ENCODE measurements at places on chromosomes 4 and X. TPM values are rescaled to one million over a fixed set of nuclear protein-coding genes. Genes with fewer than 3 reads are reported as not detected.

DNA sequence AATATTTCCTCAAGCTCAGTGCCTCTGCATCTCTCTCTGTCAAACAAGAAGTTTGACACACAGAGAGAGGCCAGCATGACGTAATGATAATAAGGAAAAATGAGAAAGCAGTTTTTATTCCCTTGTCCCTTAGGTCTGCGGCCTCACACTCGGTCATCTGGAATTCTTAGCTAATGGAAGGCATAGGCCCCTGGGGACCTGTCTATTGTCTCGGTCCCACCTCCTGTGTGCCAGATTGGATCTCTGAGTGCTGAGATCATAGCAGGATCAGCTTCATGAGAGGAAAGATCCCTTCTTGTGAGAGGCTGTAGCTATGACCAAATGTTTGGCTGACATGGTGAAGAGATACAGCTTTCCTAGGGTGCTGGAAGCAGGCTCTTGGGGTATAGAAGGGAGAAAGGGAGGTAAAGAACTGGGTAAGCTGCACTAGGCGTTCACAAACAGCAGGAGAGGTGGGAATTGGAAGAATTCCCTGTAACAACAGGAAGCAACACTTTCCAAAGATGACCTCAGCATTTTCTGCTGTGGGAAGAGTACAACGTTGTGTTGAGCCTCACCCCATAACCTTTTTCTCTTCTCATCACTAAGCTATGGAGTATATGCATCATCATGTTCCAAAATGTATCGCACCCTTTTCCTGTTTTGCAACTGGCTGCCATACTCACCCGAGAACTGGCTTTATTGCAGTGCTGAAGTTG is 20.2 kb downstream of the TMEM31 start:
- DNase-seq, result no peak
- H3K27ac ChIP-seq, result no peak overlapping the region
- H3K36me3 ChIP-seq, result no peaks in the 10 kb centered on the region
- no peak overlapping the region for H3K4me3 ChIP-seq
- no peaks in the 10 kb centered on the region for H3K27me3 ChIP-seq

DNA sequence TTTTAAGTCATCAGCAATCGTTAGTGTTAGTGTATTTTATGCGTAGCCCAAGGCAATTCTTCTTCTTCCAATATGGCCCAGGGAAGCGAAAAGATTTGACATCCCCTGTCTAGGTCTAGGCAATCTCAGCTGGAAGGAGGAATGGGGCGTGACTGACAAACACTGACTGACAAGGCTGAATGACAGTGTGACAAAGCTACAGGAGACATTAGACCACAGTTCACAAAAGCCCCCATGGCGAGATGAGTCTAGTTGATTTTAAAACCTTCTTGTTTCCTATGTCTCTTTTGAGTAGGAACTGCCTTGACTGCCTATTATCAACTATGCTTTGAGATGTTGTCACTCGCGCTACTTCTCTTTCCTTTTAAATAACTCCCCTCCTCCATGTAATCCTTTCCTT is 42.3 kb downstream of the QRFPR start:
- no peak overlapping the region for H3K4me3 ChIP-seq
- H3K4me1 ChIP-seq, result no peaks in the 10 kb centered on the region
- no peaks in the 10 kb centered on the region for H3K36me3 ChIP-seq
- no peak for DNase-seq
- no peak overlapping the region for H3K27ac ChIP-seq

Gene RS1
- not detected for polyA plus RNA-seq

GRCh38 chr4:114998316-114998715 is 115.1 kb downstream of the NDST4 start:
- H3K27me3 ChIP-seq, result no peaks in the 10 kb centered on the region
- H3K36me3 ChIP-seq, result no peaks in the 10 kb centered on the region
- no peak for DNase-seq
- no peaks in the 10 kb centered on the region for H3K4me1 ChIP-seq
- H3K27ac ChIP-seq, result no peak overlapping the region
- no peak overlapping the region for H3K4me3 ChIP-seq

DNA sequence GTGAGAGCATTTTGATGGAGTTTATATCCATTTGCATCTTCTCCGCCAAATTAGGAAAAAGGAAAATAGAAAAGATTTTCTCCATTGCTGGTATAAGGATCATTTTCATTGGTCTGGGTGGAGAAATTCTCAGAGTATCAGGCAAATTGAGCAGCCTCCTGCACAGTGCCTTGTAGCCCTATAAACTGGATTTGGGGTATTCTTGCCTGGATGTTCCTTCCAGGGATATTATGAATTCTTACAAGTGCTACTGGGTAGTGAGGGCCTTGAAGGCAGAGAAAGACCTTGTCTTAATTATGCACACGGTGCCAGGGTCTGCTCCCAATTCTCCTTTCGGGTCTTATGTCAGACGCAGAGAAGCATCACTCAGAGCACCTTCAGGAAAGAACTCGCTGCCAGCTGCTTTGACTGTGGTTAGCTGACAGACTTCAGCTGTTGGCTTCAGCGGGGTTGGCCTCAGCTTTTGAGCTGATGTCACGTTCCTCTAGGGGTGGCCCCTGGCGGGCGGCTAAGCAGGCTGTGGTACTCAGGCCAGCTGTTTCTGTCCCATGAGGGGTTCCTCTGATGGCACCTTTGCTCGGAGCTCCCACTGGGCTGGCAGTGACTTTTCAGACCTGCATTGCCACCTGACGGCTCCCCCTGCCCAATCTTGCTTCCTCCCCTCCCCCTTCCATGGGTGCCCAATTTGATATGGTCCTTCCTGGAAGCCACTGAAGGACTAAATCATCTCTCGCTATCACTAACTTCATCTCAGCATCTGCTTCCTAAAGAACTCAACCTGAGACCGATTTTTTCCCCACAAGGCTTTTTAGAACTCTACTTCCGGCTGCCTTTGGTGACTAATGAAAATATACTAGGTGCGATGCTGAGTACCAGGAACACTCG is 519.5 kb downstream of the BCOR start:
- no peak for DNase-seq
- no peaks in the 10 kb centered on the region for H3K36me3 ChIP-seq
- H3K4me1 ChIP-seq, result no peaks in the 10 kb centered on the region
- no peaks in the 10 kb centered on the region for H3K27me3 ChIP-seq
- no peak overlapping the region for H3K4me3 ChIP-seq

- no peaks in the 10 kb centered on the region for H3K4me1 ChIP-seq
- H3K4me3 ChIP-seq, result no peak overlapping the region
- H3K27ac ChIP-seq, result no peak overlapping the region
- no peaks in the 10 kb centered on the region for H3K27me3 ChIP-seq
- DNase-seq, result no peak
- no peaks in the 10 kb centered on the region for H3K36me3 ChIP-seq
These were observed 46.8 kb downstream of the WDR44 start for GRCh38 chrX:118392716-118393115.

GRCh38 chr4:140096483-140096861 is 57.5 kb downstream of the MAML3 start:
- H3K4me1 ChIP-seq, result peaks cover 40% of the 10 kb centered on the region
- DNase-seq, result no peak
- no peak overlapping the region for H3K27ac ChIP-seq
- H3K27me3 ChIP-seq, result no peaks in the 10 kb centered on the region
- H3K36me3 ChIP-seq, result no peaks in the 10 kb centered on the region
- H3K4me3 ChIP-seq, result no peak overlapping the region

DNA sequence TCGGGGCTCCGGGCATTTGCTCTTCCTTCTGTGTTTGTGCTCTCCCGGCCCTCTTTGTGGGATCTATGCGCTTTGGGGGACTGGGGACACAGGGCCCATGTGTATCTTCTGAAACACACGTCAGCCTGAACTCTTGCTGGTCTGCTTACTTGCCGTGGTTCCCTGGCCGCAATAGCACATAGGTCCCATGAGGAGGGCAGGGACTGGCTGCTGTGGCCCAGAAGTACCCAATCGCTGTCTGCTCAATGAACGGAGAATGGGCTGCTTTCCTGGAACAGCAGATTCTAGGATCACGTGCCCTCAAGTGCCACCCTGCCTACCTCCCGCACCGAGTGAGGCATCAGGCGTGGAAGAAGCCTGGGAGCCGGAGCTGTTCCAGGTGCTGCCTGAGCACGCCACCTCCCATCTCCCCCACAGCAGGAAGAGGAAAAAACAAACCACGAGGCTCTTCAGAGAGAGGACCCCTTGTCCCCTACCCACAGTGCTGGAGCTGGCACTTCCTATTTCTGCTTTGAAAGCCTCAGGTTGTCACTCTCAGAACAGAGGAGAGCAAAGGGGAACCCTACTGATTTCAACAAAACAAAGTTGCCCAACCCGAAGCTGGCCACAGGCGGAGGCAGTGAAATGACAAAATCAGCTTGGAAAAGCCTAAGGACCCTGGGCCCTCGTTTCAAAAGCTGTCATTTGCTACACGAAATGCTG is 3.8 kb downstream of the G6PD start:
- no peak overlapping the region for H3K4me3 ChIP-seq
- H3K27ac ChIP-seq, result no peak overlapping the region

DNA sequence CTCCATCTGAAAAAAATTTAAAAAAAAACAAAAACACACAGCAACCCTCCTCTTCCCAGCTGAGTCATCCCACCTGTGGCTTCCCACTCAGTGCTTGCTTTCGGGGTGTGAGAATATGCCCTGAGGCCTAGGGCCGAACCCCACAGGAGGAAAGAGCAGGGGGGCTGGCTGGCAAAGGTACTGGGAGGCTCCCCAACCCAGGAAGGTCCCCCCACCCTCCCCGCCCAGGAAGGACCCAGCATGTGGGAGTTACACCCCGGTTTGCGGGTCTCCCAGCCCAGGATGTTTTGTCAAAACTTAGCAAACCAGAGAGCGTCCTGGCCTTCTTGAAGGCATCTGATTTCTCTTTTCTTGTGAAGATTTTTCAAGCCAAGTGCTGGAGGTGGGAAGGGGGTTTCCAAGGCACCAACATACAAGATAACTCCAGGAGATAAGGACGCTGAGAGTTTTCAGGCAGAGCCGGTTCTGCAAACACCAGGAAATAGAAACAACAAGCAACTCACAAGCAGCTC is 25.7 kb upstream of the CSF2RA start:
- H3K27ac ChIP-seq, result peak overlapping the region; percentile 85
- H3K27me3 ChIP-seq, result no peaks in the 10 kb centered on the region
- H3K4me3 ChIP-seq, result no peak overlapping the region
- no peaks in the 10 kb centered on the region for H3K36me3 ChIP-seq
- peak; percentile 54 for DNase-seq

DNA sequence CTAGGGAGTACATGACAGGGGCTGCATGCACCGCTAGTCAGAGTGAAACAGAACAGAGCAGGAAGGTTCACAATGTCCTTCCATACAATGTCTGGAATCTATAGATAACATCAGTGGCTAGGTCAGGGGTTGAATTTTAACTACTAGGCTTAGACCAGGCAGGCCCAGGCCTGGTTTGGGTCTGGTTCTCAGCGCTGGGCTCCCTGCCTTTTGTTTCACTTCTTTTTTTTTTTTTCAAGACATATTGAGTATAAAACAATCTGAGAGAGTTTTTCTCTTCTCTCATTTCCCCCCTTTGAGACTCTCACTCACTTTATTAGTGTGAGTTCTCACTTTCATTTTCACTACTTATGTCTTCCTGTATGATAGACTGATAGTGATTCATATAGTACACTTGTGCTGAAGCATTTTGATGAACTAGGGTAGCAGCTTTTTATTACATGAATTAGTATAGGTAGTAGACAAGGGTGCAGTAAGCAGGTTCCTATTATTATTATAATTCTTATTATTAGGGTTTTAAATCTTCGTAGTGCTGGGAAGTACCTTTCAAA is 120.0 kb upstream of the ZDHHC15 start:
- H3K4me1 ChIP-seq, result no peaks in the 10 kb centered on the region
- H3K27ac ChIP-seq, result no peak overlapping the region
- no peak for DNase-seq
- H3K36me3 ChIP-seq, result no peaks in the 10 kb centered on the region

DNA sequence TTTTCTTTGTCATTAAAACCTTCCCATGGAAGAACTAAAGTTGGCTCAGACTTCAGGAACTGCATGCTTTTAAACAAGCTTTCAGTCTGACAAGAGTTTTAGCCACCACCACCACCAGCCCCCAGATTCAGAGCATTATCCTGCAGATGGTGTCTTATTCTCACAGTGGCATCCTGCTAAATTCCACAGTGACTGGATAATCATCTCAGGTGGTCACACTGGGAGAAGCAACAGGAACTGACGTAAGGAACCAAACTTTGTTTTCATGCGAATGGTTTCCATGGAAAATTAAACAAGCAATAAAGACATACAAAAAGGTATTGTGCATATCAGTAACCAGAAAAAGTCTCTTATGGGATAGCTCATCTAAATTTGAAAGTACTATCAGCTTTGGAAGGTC is 370.7 kb downstream of the FBXW7 start:
- no peak overlapping the region for H3K4me3 ChIP-seq
- peak; percentile 69 for DNase-seq
- H3K36me3 ChIP-seq, result no peaks in the 10 kb centered on the region
- 0 out of 2 replicates have a peak overlapping the region, but pooled peaks have one; percentile 28 for H3K27ac ChIP-seq
- H3K4me1 ChIP-seq, result peaks cover 32% of the 10 kb centered on the region

Gene FREM3
- 0.28 TPM for polyA plus RNA-seq

Gene CLCN4
- 1.2 TPM for polyA plus RNA-seq

GRCh38 chrX:123425904-123426303 is 241.8 kb downstream of the GRIA3 start:
- H3K27ac ChIP-seq, result no peak overlapping the region
- no peaks in the 10 kb centered on the region for H3K36me3 ChIP-seq
- DNase-seq, result no peak
- H3K4me3 ChIP-seq, result no peak overlapping the region
- no peaks in the 10 kb centered on the region for H3K27me3 ChIP-seq

Gene NEUROG2
- polyA plus RNA-seq, result not detected

- no peaks in the 10 kb centered on the region for H3K27me3 ChIP-seq
- no peak overlapping the region for H3K27ac ChIP-seq
- peak; percentile 88 for DNase-seq
These were observed 18.0 kb downstream of the RPS3A start for GRCh38 chr4:151117371-151117962.

DNA sequence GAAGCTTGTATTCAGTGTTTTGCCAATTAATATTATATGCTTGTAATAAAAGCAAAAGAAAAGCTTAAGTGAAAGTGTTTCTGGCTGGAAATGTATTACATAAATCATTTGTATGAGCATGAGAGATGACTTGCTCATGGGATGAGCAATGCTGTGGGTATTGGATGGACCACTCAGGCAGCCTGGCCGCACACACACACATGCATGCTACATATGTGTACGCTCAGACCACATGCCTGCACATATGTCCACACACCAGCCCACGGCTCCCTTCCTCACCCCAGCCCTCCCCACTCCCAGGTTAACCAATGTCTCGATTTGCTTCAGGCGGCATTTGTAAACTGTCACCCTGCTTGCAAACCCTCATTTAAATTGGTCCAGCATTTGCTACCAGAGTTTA is 55.9 kb downstream of the CPLX1 start:
- peaks cover 13% of the 10 kb centered on the region for H3K4me1 ChIP-seq
- no peak overlapping the region for H3K4me3 ChIP-seq
- no peak for DNase-seq
- H3K36me3 ChIP-seq, result 0 out of 2 replicates have a peak, but pooled peaks cover 4% of the 10 kb centered on the region
- H3K27ac ChIP-seq, result 0 out of 2 replicates have a peak overlapping the region, but pooled peaks have one; percentile 19

DNA sequence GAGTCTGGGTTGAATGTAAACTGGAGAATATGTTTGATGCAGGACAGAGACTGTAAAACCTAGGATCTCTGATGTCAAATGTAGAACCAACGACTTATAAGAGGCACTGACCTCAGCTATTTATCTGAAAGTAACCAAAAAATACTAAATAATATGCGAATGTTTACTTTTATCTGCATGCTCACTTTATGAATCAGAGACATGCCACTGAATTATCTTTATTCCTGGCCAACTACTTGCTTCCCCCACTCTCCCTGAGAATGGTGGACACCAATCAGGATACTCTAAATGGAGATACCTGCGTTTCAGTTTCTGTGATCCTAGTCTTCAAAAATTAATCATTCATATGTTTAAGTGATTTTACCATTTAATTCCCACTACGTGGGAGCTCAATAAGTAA is 1038.4 kb upstream of the PABPC4L start:
- peaks cover 4% of the 10 kb centered on the region for H3K4me1 ChIP-seq
- no peak overlapping the region for H3K4me3 ChIP-seq
- no peak for DNase-seq
- no peaks in the 10 kb centered on the region for H3K27me3 ChIP-seq
- no peak overlapping the region for H3K27ac ChIP-seq
- H3K36me3 ChIP-seq, result no peaks in the 10 kb centered on the region

All from GM23338 (cell line).